Stimulated activated CD8-positive, alpha-beta memory T cell treated with anti-CD3 and anti-CD28 coated beads, Interleukin-2, amount 100 ng/mL, for 48 hours (primary cell): ENCODE measurements at places on chromosomes 3 and 15.

DNA sequence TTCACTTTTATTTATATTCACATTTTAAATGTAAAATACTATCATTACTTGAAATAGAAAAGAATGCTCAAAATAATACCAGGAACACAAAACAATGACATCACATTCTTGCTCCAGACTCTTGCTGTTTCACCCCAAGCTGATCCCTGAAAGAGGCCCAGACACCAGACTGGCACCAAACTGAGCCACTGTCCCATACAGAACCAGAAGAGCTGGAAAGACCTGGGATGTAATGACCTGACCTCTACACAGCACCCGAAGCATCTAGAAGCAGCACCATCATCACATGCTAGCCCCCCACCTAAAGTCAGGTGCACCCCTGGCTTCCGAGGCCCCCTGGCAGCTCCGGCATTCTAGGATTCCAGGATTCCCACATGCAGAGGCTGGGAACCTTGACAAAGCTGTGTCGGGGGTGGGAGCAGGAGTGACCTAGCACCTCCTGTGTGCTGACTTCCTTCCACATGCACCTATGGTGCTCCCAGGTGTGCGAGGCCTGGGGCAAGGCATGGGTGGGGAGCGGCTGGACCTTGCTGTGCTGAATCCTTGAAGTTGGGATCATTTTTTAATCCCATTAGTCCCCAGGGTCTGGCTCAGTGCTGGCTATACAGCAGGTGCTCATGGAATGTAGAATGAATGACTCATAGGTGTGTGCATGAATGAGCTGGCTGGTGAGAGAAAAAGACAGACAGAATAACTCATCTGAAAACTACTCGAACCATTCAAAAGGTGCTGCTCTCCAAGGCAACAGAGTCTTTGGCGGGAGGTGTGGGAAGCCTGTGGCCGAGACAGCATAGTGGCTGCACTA is 144.7 kb upstream of the IQSEC1 start:
- no peak for DNase-seq

DNA sequence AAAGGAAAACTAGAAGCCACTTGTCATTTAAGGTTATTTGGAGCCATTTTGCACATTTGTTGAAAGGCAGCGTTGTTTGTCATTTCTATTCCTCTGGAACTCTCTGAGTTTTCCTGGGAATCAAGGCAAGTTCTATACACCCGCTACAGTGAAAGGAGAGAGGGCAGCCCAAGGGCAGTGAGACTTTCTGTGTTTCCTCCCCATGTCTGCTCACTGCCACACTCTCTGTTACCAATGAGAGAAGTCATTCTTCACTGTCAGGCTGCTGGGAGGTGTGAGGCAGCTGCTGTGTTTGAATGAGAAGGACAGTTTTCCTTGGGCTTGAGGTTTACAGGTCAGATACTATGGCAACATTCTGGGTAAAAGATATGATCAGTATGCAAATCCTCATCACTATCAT is 36.0 kb downstream of the ATP13A5 start:
- DNase-seq, result no peak

- DNase-seq, result no peak
These were observed 25.6 kb downstream of the IQCH start for GRCh38 chr15:67280217-67280616.

GRCh38 chr3:5058471-5058951 is 63.6 kb upstream of the ARL8B start:
- DNase-seq, result no peak

DNA sequence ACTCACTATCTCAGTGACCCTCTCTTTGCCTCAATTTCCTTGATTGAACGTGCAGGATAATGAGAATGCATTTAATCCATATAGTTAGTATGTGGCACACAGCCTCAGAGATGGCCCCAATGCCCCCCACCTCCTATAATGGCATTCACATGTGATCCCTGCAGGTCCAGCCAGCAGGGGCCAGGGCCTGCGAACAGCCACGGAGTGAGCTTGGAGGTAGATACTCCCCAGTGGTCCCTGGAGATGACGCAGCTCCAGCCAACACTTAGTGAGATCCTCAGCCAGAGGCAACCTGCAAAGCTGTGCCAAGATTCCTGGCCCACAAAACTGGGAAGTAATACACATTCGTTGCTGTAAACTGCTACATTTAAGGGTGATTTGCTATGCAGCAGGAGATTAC is 184.9 kb upstream of the NSMCE3 start:
- DNase-seq, result no peak

GRCh38 chr3:133230195-133230594 is 169.7 kb upstream of the BFSP2 start:
- DNase-seq, result no peak

DNA sequence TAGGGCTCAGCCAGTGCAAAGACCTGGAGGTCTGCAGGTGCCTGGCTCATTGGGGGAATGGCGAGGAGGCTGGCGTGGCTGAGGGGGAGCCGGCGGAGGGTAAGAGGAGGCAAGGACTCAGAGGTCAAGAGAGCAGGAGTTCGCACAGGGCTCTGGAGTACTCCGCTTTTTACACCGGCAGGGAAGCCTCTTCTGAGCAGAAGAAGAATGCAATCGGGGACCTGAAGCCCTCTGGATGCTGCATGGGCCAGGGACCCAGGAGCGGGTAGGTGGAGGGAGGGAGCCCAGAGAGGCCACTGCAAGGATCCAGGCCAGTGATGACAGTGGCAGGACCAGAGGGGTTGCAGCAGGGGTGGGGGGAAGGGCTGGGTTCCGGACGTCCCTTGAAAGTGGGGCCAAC is 70.4 kb upstream of the TAMM41 start:
- no peak for DNase-seq
